ENCODE measurements at places on chromosomes 1 and 21.

DNA sequence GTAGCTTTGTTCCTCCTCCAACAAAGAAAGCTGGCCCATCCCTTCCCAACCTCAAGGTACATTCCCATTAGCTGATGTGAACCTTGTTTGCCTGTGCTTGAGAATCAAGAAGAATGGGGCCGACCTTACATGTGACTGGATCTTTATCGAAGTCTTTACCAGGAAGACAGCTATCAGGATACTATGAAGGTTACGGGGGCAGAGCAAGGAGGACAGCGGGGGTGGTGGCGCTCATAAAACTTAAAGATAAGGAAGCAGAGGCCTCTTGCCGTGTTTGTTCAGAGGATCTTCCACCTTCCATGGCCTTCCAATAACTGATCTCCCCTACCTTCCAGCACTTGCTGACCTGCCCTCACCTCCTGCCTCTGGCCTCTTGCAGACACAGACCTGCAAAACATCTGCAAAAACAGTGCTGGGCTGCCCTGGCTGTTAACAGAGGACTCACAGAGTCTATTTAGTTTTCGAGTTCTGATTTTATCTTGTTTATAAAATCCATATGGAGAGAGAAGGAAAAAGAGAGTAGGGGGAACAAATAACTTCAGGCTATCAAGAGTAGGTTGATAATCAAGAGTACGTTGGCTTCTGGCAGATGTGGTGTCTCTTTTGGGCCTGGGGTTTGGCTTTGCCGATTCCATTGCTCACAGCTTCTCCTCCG is 198.0 kb downstream of the HUNK start:
- DNase-seq, result no peak

DNA sequence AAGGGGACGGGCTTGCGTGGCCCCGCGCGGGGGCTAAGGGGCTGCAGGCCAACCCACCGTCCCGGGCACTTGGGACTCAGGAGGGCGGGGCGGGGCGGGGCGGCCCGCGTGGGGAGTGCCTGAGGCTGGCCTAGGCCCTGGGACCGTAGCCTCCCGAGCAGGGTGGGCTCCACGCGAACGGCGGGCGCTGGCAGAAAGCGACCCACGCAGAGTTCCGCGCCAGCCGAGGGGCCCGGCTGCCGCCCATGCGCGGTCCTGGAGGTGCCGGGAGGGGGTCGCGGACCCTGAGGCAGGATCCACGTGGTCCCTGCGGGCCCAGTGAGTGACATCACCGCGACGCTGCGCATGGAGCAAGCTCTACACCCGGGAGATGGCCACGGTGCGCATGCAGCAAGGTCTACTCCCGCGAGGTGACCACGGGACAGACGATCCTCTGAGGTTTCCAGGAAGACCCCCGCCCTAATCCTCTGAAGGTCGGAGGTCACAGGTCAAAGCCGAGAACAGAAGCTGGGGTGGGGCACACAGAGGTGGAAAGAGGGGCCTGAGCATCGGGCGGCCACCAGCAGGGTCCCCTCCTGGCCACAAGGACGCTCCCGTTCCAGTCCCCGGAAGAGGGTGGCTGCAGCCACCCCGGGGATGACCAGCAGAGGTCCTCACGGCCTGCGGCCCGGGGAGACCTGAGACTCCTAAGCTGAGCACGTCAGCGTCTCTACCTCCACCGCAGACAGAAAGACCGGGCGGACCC is 13.5 kb upstream of the SLC19A1 start:
- peak; percentile 37 for DNase-seq

DNA sequence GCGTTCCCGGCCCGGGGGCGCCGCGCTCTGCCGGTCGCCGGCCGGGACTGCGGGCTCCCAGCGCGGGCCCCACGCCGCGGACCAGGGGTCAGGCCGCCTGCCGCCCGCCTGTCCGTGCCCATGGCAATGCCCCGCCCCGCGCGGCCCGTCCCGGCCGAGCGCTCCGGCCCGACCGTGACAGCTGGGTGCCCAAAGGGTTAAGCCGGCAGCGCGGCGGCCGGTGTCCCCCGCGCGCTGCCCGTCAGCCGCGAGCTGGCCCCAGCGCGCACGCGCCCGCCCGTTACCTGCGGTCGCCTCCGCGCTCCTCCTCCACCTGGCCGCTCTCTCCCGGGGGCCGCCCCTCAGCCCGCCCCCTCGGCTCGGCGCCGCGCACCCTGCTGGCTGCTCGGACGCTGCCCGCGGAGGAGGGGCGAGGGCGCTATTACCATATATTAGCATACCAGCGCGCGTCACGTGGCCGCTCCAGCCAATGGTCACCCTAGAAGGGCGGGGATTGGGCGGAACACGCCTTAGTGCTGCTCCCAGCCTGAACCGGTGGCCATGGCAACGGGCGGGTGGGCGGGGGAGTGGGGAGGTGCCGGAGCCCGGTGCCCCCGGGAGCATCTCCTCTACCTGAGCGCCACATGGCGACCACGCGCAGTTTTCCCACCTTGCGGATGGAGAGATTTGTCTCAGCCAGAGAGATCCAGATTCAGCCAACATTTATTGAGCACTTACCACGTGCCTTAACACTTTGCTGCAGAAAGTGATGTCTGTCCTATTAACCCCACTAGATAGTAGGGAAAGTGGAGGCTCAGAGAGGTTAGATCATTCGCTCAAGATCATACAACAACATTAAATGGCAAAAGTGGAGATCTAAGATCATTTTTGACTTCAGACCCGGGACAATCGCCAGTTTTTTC is at the start of gene PHC2:
Gene PHC2, minus strand, starts transcription at position 404 of the 902 bp plus-strand sequence. CDS start 55,556 bp downstream, outside the sequence.
- DNase-seq, result peak; percentile 88

DNA sequence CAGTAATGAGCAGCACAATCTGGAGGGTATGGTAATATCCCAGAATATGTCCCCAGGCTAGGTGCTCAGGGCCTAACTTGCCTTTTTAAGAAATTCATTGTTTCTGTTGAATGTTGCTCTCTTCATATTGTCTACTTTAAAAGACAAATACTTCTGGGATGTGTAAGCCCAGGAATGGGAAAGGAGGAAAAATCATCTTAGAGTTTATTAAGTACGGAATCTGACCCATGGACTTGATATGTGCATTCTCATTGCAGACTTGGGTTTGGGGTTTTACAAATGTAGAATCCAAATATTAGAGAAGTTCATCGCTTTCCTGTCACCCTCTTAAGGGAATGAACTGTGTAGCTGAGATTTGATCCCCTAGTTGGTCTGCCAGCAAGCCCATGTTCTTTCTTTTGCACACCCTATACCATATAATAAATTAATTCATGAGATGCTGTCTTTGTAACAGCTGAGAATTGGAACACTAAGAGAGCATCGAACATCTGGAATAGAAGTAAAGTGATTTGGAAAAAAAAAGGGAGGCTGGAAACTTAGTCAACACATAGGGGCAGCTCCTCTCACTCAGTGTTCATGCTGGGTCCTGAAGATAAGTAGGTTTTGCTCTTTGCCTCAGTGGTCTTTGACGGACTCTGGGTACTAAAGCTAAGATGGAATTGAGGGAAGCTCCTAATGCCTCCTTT is 235.8 kb upstream of the C1orf105 start:
- no peak for DNase-seq

DNA sequence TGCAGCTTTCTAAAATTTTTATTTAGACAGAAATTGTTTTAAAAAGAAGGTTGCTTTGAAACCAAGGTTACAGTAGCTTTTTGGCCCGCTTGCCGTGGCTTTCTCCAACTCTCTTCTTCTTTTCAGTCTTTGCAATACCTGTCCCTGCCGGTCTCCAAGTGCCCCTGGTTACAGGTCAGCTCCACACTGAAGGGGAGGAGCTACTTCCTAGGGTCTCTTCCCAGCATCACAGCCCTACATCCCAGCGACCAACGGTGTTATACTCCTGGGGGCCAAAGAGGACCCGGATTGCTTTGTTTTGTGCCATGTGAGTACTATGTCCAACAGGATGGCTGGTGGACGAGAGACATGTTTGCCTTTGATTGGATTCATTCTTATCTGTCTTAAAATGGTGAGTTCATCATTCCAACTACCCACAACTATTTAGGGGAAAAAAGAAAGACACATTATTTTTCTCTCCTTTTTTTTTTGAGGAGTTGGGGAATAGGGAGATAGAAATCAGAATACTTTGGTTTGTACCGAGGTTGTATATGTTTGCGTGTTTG is at the start of gene FNDC7:
Gene FNDC7, plus strand, starts transcription at position 303 of the 545 bp plus-strand sequence. Its CDS starts 26 bp downstream, at position 329.
- DNase-seq, result no peak

DNA sequence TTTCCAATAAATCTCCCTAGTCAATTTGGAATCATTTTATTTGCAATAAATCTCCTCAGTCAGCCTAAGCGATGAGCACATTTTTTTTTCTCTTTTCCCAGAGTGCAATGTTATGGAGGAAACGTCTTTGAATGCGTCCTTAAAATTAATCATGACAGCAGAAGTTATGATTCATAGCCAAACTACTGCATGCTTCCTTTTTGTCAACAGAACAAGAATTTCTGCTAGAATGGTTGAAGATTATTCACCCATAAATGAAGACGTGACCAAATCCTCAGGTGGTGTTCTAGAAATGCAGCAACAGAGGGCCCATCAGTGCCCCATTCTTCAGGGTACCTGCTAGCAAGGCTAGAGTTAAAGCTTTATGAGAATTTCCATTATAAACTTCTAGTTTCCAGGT is 407.9 kb upstream of the PKN2 start:
- DNase-seq, result no peak

- no peak for DNase-seq
Measured at GRCh38 chr1:230271300-230272035, 154.7 kb downstream of the PGBD5 start.

- no peak for DNase-seq
Measured at GRCh38 chr1:52739699-52740467, 13.6 kb downstream of the ZYG11B start.

GRCh38 chr1:191993549-191993948 is 164.7 kb upstream of the RGS18 start:
- no peak for DNase-seq

DNA sequence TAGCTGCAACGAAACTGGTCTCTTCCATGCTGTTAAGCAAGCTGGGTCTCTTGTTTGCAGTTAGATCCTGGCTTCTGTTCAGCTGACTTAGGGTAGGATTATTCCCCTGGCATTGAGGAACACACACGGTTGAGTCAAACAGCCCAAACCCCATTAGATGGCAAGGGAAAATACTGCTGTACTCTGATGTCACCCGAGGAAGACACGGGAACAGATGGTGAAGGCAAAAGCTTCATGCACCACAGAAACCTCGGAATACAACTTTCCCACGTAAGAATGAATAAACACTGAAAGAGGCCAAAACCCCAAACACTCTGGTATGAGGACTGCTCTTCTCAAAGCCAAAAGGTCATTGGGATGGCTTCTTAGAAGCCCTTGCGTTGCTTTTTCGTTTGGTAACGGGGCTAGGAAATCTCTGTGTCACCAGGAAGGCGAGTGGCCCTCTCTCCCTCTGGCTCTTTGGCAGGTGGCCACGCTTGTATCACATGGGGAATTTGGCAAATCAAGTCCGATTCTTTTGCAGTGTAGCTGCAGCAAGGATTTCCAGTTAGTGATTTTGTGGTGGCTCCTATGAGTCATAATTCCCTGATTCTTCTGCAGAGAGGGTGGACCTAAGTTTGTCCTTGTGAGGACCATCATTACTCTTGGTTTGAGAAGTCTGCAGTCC is 16.7 kb upstream of the LYST start:
- DNase-seq, result no peak

DNA sequence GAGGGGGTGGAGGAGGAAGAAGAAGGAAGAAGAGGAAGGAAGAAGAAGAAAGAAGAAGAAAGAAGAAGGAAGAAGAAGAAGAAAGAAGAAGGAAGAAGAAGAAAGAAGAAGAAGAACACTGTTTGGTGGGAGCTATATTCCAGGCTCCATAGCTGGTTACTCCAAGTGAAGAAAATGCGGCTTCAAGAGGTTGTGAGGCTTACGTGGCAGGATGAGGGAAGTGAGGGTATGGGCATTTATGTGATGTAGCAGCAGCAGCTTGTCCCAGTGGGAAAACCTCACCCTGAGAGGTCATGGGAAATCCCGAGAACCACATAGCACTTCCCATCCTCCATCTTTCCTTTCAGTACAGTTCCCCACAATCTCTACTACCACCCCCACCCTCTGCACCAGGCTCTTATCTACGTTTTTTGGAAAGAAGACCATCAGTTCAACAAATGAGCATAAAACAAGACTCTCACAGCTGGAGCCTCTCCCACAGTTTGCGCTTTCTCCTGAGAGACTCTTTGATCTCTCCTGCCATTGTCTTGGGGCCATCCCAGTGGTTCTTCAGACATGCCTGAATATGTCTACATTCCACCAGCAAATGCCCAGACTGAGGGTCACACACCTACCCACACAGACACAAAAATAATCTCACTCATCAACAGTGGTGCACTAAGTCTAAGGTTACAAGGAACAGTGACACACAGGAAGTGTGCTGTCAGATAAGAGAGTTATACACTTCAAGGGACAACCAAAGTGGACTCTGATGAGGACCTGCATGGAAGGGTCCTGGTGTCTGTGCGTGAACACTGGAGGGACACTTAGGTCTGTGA is 77.9 kb upstream of the KCNJ15 start:
- DNase-seq, result no peak

- no peak for DNase-seq
Measured at GRCh38 chr1:192589813-192590212, 14.2 kb downstream of the RGS1 start.

GRCh38 chr1:29648798-29649188 is 412.5 kb downstream of the PTPRU start:
- DNase-seq, result no peak

DNA sequence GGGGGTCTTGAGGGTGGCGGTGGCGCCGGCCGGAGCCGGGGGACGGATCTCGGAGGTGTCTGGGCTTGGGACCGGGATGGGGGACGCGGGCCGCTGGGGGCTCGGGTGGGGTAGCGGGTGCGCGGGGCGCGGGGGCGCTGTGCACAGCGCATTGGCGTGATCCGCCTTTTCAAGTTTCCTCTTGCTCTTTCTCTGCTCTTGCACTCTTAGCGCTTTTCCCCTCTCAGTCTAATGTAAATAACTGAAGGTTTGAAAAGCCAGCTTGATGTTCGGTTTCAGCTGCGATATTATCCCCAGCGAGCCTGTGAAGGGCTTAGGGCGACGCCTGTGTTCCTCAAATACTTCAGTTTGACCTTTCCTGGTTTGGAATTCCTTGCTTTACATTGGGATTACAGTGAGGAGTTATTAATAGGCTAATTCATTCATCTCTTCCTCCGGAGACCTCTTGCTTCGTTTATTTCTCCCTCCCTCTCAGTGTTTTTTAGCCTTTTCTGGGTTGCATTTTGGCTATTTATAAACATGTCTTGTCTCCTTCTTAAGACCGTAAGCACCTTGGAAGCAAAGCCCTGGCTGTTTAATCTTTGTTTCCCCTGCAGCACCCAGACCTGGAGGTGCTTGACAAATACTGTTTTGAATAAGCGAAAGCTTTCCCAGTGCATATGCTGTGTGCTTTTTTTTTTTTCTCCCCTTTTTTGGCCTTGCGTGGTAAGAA is 693 bp downstream of the RAB4A start:
- no peak for DNase-seq

Measured in stimulated activated CD4-positive, alpha-beta T cell treated with anti-CD3 and anti-CD28 coated beads, TNF-alpha, amount 100 ng/mL, for 4 hours (primary cell).